ENCODE measurements at places on chromosomes 12 and 14.

GRCh38 chr14:105588236-105588860 lies 62.0 kb downstream of the TMEM121 start:
- DNase-seq = no peak

DNA sequence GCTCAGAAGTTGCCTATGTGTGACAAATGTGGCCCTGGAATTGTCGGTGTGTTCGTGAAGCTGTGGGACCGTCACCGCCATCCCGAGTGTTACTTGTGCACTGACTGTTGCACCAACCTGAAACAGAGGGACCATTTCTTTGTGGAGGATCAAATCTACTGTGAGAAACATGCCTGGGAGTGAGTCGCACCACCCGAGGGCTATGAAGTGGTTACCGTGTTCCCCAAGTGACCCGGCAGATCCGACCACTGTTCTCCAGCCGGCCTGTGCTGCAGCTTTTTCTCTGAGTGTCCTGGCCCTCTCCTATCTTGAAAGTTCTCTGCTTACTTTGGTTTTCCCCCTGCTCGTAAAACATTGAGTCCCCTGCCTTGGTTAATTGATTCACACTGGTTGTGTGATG lies 65.3 kb downstream of the VCPKMT start:
- DNase-seq = no peak

GRCh38 chr14:104339361-104339760 lies 201.0 kb downstream of the KIF26A start:
- no peak for DNase-seq

DNA sequence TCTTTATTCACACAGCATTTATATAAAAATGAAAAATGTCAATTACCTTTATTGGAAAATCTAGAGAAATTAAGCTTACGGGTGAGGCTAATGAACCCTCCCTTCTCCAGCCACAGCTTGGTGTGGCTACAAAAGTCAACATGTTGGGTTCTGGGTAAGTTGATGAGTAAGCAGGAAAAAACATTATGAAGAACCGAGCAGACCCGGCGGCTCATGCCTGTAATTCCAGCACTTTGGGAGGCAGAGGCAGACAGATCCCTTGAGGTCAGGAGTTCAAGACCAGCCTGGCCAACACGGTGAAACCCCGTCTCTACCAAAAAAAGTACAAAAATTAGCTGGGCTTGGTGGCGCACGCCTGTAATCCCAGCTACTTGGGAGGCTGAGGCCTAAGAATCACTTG lies 10.9 kb downstream of the NAA25 start:
- no peak for DNase-seq

GRCh38 chr12:10235761-10236631 lies 23.3 kb downstream of the GABARAPL1 start:
- DNase-seq = no peak

DNA sequence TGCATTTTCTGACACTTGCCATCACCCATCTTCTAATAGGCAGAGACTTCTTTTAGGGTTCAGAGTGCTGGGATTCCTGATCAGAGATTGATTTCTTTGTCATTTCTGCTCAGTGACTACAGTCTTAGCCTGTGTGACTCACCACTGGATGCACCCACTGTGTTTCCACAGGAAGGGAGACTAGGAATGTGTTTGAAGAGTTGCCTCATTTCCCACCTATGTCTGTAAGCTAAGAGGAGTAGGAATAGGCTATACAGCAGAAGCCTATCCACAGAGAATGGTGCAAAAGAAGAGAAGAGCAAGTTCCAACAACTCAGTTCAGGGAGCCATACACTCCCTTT lies 60.2 kb upstream of the ACTN1 start:
- no peak for DNase-seq

GRCh38 chr12:50242751-50243191 lies 40.5 kb downstream of the LIMA1 start:
- no peak for DNase-seq

- DNase-seq = no peak
Observed at GRCh38 chr14:77488558-77488957, 10.1 kb downstream of the ISM2 start.

DNA sequence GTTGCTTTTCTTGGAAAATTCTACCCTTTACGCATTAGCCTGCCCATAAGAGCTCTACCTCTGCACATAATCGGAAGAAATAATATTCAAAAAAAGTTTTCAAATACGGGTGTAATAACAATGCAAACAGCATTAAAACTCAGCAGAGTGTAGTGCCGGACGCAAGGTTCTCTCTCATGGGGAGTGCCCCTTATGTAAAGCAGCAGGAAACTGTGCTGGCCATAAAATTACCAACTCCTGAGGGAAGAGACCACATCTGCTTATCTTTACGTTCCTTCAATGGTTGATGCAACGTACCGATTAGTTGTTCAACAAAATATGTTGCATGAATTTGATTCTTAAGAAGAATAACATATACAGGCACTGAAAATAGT lies 118.7 kb upstream of the TMCC3 start:
- DNase-seq = no peak

Data from activated CD4-positive, alpha-beta T cell treated with anti-CD3 and anti-CD28 coated beads for 4 hours (primary cell).